ENCODE measurements at places on chromosomes 16 and 17. TPM values are rescaled to one million over a fixed set of nuclear protein-coding genes. Genes with fewer than 3 reads are reported as not detected.

OTOP3 gene
- not detected for polyA plus RNA-seq

OR4D1 gene
- not detected for polyA plus RNA-seq

GRIN2C gene
- 0.04 TPM for polyA plus RNA-seq

HOXB7 gene
- polyA plus RNA-seq, result not detected

NPIPB6 gene
- 2.7 TPM for polyA plus RNA-seq

KRTAP9-4 gene
- polyA plus RNA-seq, result not detected

RGS9 gene
- 8.0 TPM for polyA plus RNA-seq

LITAFD gene
- polyA plus RNA-seq, result not detected

TBC1D3L gene
- 33.5 TPM for polyA plus RNA-seq

MAP2K4 gene
- polyA plus RNA-seq, result 69.6 TPM

CEP295NL gene
- polyA plus RNA-seq, result not detected

TRIM72 gene
- 0.05 TPM for polyA plus RNA-seq

TNFRSF13B gene
- polyA plus RNA-seq, result not detected

PRSS27 gene
- polyA plus RNA-seq, result 5.9 TPM

GPRC5B gene
- 21.9 TPM for polyA plus RNA-seq

KRT40 gene
- polyA plus RNA-seq, result not detected

KRTAP9-8 gene
- polyA plus RNA-seq, result not detected

RUNDC3A gene
- polyA plus RNA-seq, result 326 TPM

MARVELD3 gene
- polyA plus RNA-seq, result not detected

PRR15L gene
- polyA plus RNA-seq, result not detected

TMEM98 gene
- polyA plus RNA-seq, result 65.1 TPM

GAS7 gene
- polyA plus RNA-seq, result 30.9 TPM

CACNG3 gene
- polyA plus RNA-seq, result not detected

CD300E gene
- polyA plus RNA-seq, result not detected

JPH3 gene
- polyA plus RNA-seq, result 22.2 TPM

GPRC5C gene
- 10.8 TPM for polyA plus RNA-seq

GCGR gene
- not detected for polyA plus RNA-seq

FGF11 gene
- 16.4 TPM for polyA plus RNA-seq

HYDIN gene
- 2.2 TPM for polyA plus RNA-seq

CES1 gene
- not detected for polyA plus RNA-seq

SAMD14 gene
- 105 TPM for polyA plus RNA-seq

SLC25A11 gene
- polyA plus RNA-seq, result 172 TPM

EVI2A gene
- polyA plus RNA-seq, result not detected

NUPR1 gene
- not detected for polyA plus RNA-seq

KRT33A gene
- polyA plus RNA-seq, result not detected

COL1A1 gene
- 0.14 TPM for polyA plus RNA-seq

MYH8 gene
- polyA plus RNA-seq, result 3.0 TPM

CASKIN1 gene
- 10.3 TPM for polyA plus RNA-seq

ASPA gene
- 0.24 TPM for polyA plus RNA-seq

CYB561 gene
- polyA plus RNA-seq, result 14.3 TPM

ACSM2B gene
- polyA plus RNA-seq, result not detected

KRT23 gene
- polyA plus RNA-seq, result 0.86 TPM

CCL7 gene
- not detected for polyA plus RNA-seq

ACAP1 gene
- 0.66 TPM for polyA plus RNA-seq

KCNH6 gene
- polyA plus RNA-seq, result not detected

KRTAP4-1 gene
- polyA plus RNA-seq, result not detected

ZSWIM7 gene
- 34.0 TPM for polyA plus RNA-seq

ECI1 gene
- polyA plus RNA-seq, result 33.1 TPM

ZFP3 gene
- polyA plus RNA-seq, result 0.05 TPM

GAS2L2 gene
- 1.2 TPM for polyA plus RNA-seq

CD300C gene
- polyA plus RNA-seq, result 0.20 TPM

DNASE1L2 gene
- polyA plus RNA-seq, result 10.2 TPM

ABAT gene
- polyA plus RNA-seq, result 132 TPM

LPO gene
- not detected for polyA plus RNA-seq

RBL2 gene
- polyA plus RNA-seq, result 146 TPM
